ENCODE measurements at places on chromosomes 6 and 20.
A peak's percentile ranks its signal among the peaks of the same experiment; 100 is the strongest.

DNA sequence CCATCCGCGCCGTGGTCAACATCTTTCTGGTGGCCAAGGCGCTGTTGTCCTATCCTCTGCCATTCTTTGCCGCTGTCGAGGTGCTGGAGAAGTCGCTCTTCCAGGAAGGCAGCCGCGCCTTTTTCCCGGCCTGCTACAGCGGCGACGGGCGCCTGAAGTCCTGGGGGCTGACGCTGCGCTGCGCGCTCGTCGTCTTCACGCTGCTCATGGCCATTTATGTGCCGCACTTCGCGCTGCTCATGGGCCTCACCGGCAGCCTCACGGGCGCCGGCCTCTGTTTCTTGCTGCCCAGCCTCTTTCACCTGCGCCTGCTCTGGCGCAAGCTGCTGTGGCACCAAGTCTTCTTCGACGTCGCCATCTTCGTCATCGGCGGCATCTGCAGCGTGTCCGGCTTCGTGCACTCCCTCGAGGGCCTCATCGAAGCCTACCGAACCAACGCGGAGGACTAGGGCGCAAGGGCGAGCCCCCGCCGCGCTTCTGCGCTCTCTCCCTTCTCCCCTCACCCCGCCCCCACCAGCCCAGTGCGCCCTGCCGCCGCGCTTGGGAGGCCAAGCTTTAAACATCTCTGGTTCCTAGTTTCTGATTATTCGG is 4.0 kb downstream of the SLC32A1 start:
- DNase-seq: no peak

DNA sequence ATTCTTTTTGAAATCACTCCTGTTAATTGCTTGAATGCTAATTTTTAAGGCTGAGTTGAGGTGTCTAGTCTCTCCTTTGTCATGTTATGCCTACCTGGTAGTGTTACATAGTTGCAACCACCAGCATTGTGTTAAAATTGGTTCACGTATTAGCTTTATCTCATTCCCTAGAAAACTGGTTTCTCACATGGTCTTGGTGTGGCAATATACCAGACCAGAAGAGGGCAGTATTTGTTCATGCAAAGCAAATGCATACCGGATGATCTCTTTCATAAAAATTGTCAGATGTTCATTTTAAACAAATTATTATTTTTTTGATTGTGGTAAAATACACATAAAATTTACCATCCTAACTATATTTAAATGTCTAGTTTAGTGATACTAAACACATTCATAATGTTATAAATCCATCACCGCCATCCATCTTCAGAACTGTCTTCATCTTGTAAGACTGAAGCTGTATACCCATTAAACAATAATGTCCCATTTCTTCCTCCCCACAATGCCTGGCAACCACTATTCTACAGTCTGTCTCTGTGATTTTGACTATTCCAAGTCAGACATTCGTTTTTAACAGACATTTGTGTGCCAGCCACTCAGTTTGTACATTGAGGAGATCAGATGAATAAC is 92.8 kb downstream of the ATRN start:
- peak; percentile 67 for DNase-seq

- no peak for DNase-seq
Measured at GRCh38 chr6:140713495-140713894, 1339.0 kb upstream of the CITED2 start.

DNA sequence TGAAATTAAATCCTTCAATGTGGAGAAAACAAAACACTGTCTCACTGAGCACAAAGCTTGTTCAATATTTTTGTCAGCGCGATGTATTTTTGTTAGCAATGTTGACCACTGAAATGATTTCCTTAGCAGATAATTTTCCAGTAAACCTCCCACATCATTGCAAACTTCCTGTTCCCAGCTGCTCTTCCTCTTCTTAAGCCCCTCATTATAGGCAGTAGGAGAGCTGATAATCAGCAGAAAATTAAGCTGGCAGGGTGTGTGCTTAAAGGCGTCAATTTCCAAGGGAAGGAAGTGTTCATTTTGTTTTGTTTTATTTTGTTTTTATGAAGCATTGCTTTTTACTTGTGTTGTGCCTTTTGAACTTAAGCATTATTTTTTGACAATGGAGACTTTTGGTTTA is 29.1 kb upstream of the TMEM14A start:
- no peak for DNase-seq

DNA sequence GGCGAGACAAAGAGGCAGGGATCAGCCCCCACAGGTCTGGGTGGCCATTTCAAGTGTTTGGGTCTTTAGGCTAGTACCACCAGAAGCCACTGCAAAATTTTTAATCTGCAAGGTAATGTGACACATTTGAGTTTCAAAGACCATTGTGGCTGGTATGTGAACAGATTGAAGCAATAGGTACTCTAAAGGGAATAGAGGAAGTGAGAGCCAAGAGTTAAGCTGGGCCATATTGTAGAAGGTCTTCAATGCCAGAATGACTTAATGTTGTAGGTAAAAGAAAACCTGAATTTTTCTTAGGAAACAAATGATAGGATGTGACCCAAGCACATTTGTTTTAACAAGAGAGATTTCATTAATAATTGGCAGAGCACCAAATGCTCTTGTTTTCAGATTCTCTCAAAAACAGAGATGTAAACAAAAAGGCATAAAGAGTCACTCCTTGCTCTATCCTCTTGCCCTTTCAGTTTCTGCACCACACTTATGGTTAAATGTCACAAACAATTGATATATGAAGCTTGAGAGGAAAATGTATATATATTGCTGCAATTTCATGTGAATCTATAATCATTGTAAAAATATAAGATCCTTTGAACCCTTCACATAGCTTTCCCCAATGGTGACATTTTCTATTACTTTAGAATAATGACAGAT is 307.1 kb upstream of the PLN start:
- no peak for DNase-seq

DNA sequence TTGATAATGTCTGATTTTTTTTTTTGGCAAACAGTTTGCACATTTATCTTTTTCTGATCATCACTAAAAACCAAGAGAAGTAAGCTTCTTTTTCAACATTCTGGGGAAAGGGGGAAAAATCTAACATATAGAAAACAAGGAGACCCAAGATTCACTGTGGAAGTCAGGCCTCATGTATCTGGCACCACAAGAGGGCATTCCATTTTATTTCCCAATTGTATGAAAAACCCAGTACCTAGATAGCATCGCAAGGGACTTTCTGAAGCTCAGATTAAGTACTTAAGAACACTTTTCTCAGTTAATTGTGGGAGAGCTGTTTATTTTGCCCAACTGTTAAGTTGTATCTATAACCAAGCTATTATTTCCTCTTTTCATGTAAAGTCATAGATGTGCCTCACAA is 152.9 kb downstream of the KLHL32 start:
- DNase-seq: no peak

GRCh38 chr6:71446470-71446869 is 157.9 kb downstream of the OGFRL1 start:
- no peak for DNase-seq

DNA sequence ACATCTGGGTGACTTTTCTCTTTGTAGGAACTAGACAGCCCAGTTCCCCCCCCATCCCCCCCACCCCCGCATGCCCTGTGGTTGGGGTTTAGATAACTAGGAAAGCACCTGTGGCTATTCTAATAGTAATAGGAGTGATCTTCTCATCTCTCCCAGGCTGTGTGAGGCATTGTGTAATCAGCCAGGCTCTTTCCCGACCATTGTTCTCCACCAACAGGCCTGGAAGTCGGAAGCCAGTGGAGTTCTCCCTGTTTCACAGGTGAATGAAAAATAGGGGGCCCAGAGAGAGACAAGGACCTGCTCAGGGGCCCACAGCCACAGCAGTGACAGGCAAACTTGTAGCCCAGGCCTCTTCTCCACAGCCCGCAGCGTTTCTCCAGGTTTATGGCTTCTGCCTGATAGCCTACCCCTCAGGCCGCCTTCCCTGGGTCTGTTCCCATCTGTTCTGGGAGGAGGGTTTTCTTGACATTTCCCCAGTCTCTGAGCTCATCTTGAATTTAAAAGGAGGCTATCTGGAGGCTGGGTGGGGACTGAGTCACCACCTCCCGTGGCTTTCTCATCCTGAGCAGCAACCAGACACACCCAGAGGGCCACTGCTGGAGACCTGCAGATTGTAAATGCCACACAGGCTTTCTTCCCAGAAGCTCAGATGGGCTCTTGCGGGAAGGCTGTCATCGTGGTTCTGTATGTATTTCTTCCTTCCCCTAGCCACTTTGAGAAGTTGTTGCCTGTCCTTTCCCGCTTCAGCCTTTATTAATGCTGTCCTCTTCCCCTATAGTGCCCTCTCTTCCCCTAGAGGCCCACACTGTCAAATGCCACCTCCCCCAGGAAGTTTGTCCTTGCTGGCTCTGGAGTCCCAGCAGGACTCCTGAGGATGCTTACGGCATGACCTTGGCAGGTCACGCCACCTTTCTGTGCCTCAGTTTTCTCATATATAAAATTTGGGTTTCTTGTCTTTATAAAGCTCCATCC is 75.9 kb upstream of the MYL9 start:
- peak; percentile 94 for DNase-seq

Measured in fibroblast of mammary gland (primary cell).